Naive thymus-derived CD4-positive, alpha-beta T cell (primary cell): ENCODE measurements at places on chromosomes 4 and X. TPM values are rescaled to one million over a fixed set of nuclear protein-coding genes. Genes with fewer than 3 reads are reported as not detected.

The OTUD6A gene
- total RNA-seq = not detected

The NWD2 gene
- not detected for total RNA-seq

The RHOXF2B gene
- total RNA-seq = not detected

The HPSE gene
- 15.5 TPM for total RNA-seq

The LRP2BP gene
- total RNA-seq = 2.4 TPM

The MAGEA2 gene
- total RNA-seq = not detected

The CLIC2 gene
- total RNA-seq = 0.90 TPM

The VCX3B gene
- not detected for total RNA-seq

The HERC5 gene
- total RNA-seq = 14.0 TPM

The TCEAL7 gene
- not detected for total RNA-seq

The TMPRSS11E gene
- not detected for total RNA-seq

The GAGE2A gene
- total RNA-seq = not detected in 2 replicates

The MAN2B2 gene
- 39.4 TPM for total RNA-seq

The PCDH18 gene
- total RNA-seq = not detected

The LAS1L gene
- total RNA-seq = 48.9 TPM

The NDST3 gene
- not detected for total RNA-seq

The BMX gene
- not detected for total RNA-seq

The BST1 gene
- 4.8 TPM for total RNA-seq

The PDLIM3 gene
- not detected in 2 replicates for total RNA-seq

The LANCL3 gene
- 0.03 TPM for total RNA-seq

The NXF2 gene
- not detected in 2 replicates for total RNA-seq

The NDNF gene
- not detected for total RNA-seq

The POU3F4 gene
- not detected for total RNA-seq

The CLDN22 gene
- total RNA-seq = not detected

The GPR50 gene
- total RNA-seq = not detected

The ERAS gene
- not detected for total RNA-seq

The NLGN3 gene
- total RNA-seq = 3.4 TPM

The FGF13 gene
- not detected for total RNA-seq

The FSTL5 gene
- total RNA-seq = not detected
